ENCODE measurements at places on chromosomes 1 and 21.

GRCh38 chr1:204711947-204712701, 26.6 kb upstream of the LRRN2 start:
- no peak for DNase-seq

DNA sequence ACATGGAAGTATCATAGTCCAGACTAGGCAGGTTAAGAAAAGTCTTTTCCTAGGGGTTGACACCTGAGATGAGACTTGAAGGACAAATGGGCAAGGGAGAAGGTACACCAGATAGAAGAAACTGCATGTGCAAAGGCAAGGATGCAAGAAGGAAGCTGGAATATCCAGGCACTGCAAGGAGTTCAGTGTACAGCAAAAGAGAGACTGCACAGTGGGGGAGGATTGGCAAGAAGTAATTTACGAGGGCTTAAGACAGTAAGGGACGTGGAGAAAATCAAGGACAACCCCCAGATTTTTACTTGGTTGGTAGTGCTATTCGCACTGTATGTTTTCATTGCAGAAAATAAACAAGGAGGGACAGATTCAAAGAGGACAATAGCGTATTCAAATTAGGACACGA, 58.5 kb downstream of the DNM3 start:
- no peak for DNase-seq

GRCh38 chr21:34844013-34844923, 175.5 kb downstream of the CLIC6 start:
- DNase-seq: no peak

GRCh38 chr1:12180315-12180714, 13.5 kb downstream of the TNFRSF1B start:
- no peak for DNase-seq

GRCh38 chr1:21904704-21905520, 32.2 kb downstream of the HSPG2 start:
- no peak for DNase-seq

GRCh38 chr1:54403808-54404261, 2.4 kb downstream of the SSBP3 start:
- no peak for DNase-seq

DNA sequence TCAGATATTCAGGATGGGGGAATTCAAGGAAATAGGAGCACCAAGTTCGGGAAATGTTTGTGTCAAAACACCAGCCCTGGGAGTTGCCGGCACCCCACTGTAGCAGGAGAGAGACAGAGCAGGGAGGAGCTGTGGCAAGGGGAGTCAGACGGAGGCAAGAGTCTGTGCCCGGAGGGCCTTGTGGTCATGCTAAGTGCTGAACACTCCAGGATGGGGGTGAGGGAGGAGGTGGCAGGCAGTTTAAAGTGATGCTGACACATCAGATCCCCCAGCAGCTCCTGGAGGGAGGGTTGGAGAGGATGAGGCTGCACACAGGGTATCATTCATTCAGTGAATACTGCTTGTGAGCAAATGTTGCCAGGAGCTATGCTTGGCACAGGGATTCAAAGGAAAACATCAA, 150.3 kb upstream of the ETV3 start:
- DNase-seq: no peak

DNA sequence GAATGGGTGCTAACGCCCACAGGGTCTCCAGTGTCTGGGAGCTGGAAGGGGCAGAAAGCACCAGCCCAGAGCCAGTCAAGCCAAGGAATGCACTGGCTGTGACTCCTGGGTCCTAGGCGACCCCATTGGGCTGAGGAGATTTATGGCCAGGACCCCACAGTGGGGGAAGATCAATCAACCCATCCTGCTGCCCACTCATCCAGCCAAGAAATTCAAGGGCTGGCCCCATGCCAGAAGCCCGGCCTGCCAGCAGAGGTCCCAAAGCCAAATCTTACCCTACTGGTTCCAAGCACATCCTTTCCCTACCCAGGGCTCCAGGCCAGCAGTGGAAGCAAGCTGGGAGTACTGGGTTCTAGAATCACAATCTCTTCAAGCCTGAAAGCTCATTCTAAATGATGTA, 6.8 kb upstream of the PDZK1IP1 start:
- DNase-seq: no peak

DNA sequence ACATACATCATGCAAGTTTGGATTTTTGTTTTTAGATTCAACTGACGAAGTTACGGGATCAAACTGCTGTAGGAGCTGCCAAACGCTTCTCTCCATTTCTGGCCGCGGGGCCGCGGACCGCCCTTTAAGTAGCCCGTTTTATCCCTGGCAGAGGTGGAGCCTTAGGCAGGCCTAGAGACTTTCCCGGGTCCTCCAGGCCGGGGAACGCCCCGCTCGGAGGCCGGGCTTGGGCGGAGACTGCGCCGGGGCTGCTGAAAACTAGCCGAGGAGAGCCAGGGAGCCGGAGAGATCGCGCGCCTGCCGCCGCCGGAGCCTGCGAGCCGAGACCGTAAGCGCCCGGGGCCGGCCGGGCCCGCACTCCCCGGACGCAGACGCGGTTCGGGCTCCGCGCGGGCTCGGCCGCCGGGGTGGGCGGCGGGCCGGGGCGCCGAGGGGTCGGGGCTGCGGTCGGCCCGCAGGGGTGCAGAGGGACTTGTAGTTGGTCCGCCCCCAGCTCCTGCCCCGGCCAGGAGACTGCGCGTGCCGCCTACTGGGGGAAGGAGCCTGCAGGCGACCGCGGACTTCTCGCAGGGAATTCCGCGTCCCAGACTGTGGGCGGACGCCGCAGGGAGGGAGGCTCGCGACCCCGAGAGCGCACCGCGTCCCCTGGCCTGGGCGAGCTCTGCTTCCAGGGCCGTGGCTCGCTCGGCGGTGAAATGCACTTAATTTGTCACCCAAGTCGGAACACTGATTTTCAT, at the start of gene EPHX1:
Gene EPHX1 (plus strand): TSS at position 283 of the 737 bp plus-strand sequence. CDS start 18,606 bp downstream, outside the sequence.
- DNase-seq: peak; percentile 67

DNA sequence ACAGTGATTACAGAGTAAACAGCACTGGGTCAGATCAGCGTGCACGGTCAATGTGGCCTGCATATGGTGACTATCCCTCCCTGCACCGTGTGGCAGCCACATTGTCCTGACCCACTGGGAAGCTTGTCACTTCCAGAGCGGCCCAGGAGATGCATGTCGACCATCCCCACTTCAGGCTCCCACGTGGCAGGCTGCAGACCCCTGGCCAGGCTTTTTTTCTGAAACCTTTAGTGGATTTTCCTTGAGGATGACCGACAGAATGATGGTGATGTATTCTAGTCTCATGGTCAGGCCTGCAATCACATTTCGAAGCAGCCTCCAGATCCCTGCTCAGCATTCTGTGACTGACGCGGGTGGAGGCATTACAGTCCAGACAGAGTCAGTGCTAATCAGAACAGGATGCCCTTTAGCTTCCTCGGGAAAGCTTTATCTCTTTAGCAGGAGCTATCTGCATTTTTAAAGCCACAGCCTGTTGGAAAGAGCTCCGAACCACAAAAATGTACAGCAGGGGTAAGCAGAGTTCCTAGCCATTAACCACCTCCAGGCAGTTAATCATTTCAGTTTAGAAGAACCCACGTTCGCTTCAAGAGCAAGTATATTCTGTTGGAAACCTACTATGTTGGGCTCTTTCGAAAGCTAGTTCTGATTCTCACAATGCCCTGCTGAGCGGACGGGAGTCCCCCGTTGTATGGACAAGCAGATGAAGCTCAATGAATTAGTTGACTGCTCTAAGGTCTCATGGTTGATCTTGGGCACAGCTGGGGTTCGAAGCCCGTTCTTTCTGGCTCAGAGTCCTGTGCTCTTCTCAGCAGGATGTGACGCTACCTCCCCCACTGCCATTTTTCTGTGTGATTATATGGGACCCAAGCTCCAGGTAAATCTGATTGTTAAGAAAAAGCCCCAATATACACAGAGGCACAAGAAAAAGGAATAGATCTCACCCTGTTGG, 56.5 kb downstream of the IRF2BP2 start:
- no peak for DNase-seq

DNA sequence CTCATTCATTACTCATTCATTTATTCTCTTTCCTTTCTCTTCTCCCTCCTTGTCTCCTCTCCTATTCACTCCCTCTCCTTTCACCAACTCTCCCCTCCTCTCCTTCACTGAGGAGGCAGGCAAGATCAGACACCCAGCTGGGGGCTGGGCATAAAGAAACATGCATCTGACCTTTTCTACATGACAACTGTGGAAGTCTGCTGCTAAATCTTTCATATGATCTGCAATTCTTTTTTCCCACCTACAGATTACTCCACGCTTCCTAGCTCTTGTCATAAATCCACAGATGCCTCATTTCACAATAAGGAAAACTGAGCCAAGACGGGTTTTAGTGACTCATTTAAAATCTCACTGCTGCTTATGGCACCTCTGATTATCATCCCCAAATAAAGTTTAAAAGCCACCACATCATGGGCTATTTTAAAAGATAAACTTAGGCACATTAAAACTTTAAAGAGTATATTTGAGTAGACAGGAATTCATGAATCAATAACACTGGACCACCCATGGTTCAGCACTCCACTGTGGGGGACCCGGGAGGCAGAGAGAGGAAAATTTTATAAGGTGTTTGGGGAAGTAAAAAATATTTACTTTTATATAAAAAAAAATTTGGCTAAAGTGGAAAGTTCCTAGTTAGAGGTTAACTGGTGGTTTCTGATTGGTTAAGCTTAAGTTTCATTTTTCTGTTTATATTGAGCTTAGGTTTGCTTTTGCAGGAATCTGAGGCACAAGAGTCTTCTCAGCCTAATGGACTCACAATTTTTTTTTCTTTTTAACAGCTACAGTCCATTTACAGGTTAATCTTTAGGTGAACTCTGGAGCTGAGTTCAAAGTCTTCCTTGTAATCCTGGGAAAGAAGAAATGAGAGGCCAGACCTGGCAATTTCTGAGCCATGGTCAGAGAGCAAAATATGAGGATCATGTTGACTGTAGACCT, 55.8 kb upstream of the DNAH14 start:
- DNase-seq: no peak

DNA sequence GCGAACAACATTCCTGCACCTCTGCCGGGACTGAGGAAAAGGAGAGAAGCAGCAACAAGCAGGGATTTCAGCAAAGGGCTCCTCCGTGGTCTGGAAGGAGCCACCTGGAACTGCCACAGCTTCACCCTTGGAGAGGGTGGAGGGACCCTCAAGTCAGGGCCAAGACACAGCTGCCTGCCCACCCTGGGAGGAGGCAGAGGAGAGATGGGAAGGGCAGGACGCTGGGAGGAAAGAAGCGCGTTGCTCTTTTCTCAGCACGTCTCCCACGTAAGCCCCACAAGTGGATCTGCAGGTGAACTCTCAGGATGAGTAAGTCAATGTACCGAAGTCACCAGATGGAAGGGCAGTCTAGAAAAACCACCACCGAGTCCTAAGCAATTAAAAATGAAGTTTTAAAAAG, 39.6 kb downstream of the SLC19A1 start:
- no peak for DNase-seq
